ENCODE measurements at places on chromosomes 1 and 21. TPM values are rescaled to one million over a fixed set of nuclear protein-coding genes. Genes with fewer than 3 reads are reported as not detected.
A peak's percentile ranks its signal among the peaks of the same experiment; 100 is the strongest.

SYPL2 gene
- total RNA-seq: 4.5 TPM

UBE2U gene
- total RNA-seq: not detected

DNA sequence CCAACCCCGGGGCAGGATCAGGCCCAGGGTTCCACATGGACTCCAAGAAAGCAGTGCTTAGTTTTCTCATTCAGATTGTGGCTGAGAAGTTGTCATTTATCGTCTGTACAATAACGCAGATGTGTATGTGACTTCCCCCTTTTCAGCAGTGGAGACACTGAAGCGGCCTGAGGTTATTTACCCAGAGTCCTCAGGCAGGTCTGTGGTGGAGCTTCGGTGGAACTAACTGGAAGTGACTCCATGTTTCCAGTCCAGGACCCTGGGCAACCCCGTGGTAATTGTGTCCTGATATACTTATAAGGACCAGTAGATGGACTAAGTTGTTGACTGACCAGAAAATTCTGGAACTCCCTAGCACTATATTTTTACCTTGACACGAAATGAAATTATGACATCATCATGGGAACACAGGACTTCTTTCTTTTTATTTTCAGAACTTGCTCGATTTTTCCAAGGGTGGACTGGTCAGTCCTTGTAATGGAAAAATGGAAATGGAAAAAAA is 1.0 kb upstream of the IER5 start:
- DNase-seq: no peak

- DNase-seq: no peak
Observed at GRCh38 chr1:159947942-159948341, 2.5 kb upstream of the IGSF9 start.

- DNase-seq: no peak
Observed at GRCh38 chr1:223242382-223242955, 99.4 kb upstream of the TLR5 start.

GORAB gene
- 10.6 TPM for total RNA-seq

NTMT2 gene
- total RNA-seq: not detected

DNA sequence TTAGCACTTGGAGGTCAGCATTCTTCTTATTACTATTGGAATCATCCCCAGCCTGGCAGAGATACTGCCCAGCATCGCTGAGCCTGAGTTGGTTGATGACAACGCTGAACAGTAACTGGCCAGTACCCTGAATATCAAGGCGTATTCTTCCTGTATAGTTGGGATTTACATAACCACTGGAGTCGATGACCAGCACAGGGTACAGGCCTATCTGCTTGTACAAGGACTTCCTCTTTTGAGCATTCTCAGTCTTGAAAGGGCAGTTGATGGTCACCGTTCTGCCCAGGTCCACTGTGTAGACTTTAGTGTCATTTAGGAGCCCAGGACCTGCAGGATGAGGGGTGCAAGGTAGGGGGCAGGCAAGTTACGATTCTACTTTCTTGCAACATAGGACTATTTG is 8.8 kb downstream of the PIGR start:
- DNase-seq: no peak

PTPRU gene
- 6.9 TPM for total RNA-seq

DNA sequence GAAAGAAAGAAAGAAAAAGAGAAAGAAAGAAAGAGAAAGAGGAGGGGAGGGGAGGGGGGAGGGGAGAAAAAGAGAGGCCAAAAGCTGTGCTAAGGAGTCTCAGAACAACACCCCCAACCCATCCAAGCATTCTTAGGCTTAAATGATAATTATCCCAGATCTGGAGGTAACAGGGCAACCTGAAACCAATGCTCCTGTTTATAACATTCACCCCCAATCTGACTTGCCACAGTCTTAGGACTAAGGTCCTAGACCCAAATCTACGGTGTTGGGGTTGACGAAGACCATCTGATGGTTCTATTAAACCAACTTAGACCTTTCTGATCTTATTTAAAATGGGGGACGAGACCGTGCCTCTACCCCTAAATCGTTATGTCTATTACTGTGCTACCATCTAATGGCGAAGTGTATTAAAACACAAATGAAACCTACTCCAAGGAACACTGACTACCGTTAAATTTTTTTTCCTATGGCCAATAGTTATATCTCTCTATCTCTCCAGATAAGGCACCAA is 119.3 kb upstream of the CDC42BPA start:
- peak; percentile 70 for DNase-seq

- DNase-seq: peak; percentile 92
Observed at GRCh38 chr1:52955129-52955970, 28.3 kb downstream of the SCP2 start.

GRCh38 chr1:30757352-30758120 is at the start of gene LAPTM5:
Gene LAPTM5, minus strand, starts transcription at chr1:30757774. Its CDS starts 29 bp downstream, at chr1:30757745.
- DNase-seq: no peak

DEDD gene
- total RNA-seq: 22.5 TPM

TFF3 gene
- not detected for total RNA-seq

DNA sequence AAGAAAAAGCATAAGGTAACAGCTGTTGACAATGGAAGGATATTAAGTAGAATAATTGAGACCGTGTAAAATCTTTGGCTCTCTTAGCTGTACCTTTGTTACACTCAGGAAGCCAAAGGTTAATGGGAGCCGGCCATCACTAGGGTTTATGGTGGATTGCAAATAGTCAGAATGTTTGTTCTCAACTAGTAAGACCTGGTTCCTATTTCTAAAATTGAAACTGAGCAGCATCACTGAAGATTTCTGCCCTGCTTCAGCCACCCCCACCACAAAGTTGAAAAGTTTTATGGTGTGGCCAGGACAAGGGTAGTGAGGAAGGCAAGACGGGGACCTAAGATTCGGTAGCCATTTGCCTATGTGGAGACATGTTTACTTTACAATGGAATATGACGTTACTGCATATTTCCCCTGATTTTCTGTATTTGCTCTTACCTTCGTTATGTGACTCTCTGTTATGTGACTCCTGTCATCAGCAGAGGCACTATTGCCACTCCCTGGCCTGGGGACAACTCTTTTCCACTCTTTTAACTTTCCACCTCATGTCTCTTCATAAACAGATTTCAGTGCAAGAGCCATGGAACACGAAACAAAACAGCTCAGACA is 41.4 kb upstream of the KIF1B start:
- DNase-seq: no peak

OPRD1 gene
- total RNA-seq: not detected

- DNase-seq: peak; percentile 23
Observed at GRCh38 chr1:20380616-20381035, 90.0 kb downstream of the VWA5B1 start.

GRCh38 chr1:152110860-152111514 is 4.3 kb downstream of the TCHH start:
- DNase-seq: peak; percentile 28

ZNF695 gene
- total RNA-seq: 1.3 TPM

DNA sequence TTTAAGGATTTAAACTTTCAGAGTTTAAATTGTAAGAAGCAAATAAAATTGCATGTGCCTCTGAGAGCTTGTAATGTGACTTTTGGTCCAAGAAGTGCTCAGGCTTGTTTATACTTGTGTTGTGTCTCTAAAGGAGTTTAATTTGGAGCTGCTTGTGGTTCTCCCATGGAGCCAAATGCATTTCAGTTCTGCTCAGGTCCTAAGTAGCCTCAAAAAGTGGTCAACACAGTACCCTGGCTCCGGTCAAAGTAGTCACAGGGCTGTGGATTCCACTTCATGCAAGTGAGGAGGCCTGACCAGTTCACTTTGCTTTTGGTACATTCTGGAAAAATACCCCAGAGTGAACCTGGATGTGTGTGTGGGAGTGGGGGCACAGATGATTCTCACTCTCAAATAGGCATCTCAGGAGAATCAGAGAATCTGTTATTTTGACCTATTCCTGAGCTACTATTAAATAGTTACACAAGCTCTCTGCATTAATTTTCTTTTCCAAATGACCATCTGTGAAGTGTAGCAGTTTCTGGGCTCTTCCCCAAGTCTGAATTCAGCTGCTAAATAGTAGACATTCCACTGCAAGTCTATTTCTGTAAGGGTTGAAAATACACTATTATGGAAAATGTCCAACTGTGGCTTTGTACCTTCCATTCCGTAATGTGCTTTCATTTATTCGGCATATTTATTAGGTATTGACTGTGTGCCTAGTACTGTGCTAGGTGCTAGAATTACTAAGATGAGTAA is 31.7 kb upstream of the AGO1 start:
- peak; percentile 68 for DNase-seq

- no peak for DNase-seq
Observed at GRCh38 chr1:72050551-72050950, 231.8 kb downstream of the NEGR1 start.

GRCh38 chr1:220818421-220819173 is 31.9 kb downstream of the MTARC1 start:
- peak; percentile 99 for DNase-seq

- DNase-seq: no peak
Observed at GRCh38 chr21:31865429-31865970, 7.3 kb upstream of the HUNK start.

GRCh38 chr1:208015255-208015654 is 104.3 kb upstream of the CD34 start:
- no peak for DNase-seq

DNA sequence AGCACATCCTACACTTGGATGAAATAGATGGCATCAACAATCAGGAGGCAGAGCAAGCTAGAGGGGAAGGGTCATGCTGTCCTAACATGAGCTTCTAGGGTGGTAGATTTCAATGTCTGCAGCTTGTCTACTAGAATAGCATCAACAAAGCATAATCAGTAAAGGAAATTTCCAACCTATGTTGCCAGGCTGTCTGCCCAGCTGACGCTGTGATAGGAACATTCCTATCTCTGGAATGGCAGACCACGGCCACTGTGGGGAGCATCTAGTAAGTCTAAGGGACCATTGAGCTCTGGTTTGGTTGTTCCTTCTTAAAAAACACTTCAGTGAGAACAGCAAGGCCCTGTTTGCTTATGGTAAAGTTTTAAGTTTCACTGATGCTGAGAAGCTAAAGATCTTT is 206.8 kb downstream of the PAPPA2 start:
- DNase-seq: no peak

- DNase-seq: peak; percentile 55
Observed at GRCh38 chr21:29656504-29657239, 283.1 kb downstream of the GRIK1 start.

Data from fibroblast of villous mesenchyme (primary cell).